Stimulated activated CD8-positive, alpha-beta memory T cell treated with anti-CD3 and anti-CD28 coated beads, Interleukin-2, amount 100 ng/mL, for 1 hour (primary cell): ENCODE measurements at places on chromosomes 5 and 9.

DNA sequence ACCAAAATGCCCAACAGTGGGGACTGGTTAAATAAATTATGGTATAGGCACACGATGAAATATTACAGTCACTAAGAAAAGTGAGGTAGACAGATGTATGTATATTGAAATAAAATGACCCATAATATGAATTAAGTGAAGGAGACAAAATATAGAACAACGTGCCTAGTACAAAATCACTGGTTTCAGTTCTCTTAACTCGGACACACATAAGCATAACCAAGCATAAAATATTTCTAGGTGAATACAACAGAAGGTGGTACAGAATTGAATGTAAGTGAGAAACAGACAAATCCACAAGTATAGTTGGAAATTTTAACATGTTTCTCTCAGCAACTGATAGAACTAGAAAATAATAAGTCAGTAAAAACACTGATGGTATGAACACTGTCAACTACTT lies 22.0 kb downstream of the PUM3 start:
- no peak for DNase-seq

DNA sequence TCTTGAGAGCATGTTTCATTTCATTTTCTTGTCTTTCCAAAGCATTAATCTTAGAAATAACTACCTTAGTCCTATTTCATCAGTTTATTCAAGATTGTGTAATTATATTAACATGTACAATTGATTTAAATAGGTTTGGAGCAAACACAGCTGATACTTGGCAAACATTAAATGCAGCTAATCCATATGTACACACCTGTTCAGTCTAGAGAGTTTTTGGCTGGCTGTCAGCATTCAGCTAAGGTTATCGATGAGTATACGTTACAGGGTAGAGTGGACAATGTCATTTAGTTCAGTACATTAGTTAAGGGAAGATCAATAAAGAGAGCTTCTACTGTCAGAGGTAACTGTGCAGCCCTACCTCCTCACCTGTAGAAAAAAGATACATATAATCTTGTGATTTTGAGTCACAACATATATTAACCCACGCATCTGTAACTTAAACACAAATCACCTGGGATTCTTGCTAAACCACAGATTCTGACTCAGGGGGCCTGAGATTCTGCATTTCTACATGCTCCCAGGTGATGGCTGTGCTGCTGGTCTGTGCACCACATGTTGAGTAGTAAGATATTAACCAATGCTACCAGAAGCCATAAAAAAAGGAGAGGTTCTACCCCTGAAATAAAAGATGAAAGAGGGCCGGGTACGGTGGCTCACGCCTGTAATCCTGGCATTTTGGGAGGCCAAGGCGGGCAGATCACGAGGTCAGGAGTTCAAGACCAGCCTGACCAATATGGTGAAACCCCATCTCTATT lies 34.1 kb upstream of the PCA3 start:
- no peak for DNase-seq

DNA sequence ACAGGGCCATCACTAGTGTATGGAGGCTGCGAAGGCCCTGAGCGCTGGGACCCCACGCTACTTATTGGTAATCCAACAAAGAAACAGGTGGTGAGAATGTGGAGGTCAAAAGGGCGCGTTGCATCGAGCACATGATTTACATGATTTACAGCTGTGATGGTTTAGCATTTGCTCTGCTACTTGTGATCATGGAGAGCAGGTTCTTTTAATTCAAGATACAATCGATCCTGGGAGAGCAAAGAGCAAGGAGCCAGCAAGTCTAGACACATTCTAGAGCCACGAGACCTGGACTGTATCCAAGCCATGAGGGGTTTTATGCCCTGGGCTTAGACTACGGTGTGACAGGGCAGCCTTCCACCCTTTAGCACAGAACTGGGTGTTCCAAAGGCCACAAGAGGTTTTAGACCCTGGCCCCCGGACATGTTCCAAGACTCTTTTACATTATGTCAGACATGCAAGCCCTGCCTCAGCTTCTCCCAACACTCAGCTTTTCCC lies 47.0 kb upstream of the CLK4 start:
- no peak for DNase-seq

GRCh38 chr9:14081745-14082144 lies 232.2 kb downstream of the NFIB start:
- DNase-seq, result no peak

- DNase-seq, result no peak
These were observed 140.8 kb upstream of the OTULINL start for GRCh38 chr5:14440582-14441431.

GRCh38 chr5:59596586-59597350 lies 296.8 kb downstream of the PDE4D start:
- no peak for DNase-seq

GRCh38 chr9:94865582-94866452 lies 139.3 kb downstream of the AOPEP start:
- DNase-seq, result no peak
